ENCODE measurements at places on chromosomes 6 and 20. TPM values are rescaled to one million over a fixed set of nuclear protein-coding genes. Genes with fewer than 3 reads are reported as not detected.

The C6orf52 gene
- total RNA-seq: 8.2 TPM

DNA sequence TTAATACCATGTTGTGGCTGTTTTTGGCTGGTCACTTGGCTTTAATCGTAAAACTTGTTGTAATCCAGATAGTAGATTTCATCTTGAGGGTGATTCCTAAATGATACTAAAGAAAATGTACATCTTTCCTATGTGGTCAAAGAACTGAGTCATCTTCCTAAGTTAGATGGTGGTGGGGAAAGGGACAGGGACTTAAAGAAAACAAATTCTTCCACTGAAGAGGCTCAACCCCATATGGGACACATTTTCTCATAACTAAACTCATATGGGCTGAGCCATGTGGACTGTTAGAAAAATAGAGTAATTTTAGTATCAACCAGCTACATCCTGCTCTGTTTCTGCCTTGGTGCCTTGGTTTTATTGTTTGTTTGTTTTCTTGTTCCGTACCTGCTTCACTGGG is 155.8 kb downstream of the TSHZ2 start:
- H3K36me3 ChIP-seq: no peaks in the 10 kb centered on the region
- H3K4me3 ChIP-seq: no peak overlapping the region
- DNase-seq: no peak
- H3K4me1 ChIP-seq: no peaks in the 10 kb centered on the region

The TBXT gene
- total RNA-seq: not detected

DNA sequence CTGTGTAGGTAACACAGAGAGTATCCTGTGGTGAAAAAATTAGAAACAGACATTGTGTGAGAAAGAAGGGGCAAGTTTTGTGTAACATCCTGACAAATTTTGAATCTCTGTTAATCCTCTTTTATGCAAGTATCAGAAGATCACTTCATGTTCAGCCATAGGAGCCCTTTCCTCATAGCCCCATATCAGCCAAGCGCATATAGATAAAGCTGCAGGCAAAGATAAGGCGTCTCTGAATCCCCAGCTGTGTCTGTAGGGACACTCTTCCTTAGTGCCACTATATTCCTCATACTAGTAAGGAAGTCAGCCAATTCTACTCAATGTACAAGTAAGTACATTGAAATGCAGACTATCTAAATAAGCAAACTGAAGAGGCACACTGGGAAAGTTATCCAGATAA is 22.3 kb downstream of the HTR1E start:
- H3K4me3 ChIP-seq: no peak overlapping the region
- no peak for DNase-seq
- no peaks in the 10 kb centered on the region for H3K4me1 ChIP-seq
- no peaks in the 10 kb centered on the region for H3K36me3 ChIP-seq

GRCh38 chr20:43761386-43762340 is 34.9 kb upstream of the GTSF1L start:
- H3K36me3 ChIP-seq: no peaks in the 10 kb centered on the region
- H3K27ac ChIP-seq: peak overlapping the region; percentile 63
- peaks cover 21% of the 10 kb centered on the region for H3K27me3 ChIP-seq
- H3K4me3 ChIP-seq: peak overlapping the region; percentile 60
- peaks cover 28% of the 10 kb centered on the region for H3K4me1 ChIP-seq

The BYSL gene
- total RNA-seq: 55.5 TPM

DNA sequence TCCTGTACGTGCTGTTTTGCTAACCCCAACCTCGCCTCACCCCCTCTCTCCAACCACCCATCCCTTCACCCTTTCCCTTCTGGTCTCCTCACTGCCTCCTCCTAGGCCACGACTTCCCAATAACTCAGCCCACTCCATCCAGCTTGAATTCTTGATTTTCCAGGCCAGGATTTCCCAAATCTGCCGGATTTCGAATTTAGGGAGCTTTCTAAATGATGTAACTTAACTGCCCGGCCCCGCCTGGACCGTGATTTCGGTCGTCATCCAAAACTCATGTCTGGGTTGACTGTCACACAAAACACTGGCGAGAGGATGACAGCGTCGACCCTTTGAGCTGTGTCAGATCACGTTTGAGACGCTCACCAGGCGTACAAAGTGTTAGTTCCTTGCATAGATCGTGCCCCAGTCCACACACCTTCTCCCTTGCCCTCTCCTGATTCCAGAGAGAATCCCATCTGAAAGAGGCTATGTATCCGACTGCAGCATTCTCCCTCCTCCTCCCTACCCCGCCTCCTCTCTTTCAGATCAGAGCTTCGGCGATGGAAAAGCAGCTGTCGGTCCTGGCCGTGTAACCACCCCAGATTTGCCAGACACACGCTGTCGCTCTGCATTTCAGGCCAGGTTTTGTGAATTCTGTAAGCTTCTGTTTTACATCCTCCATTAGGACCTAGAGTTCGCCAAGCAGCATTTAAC is 168.2 kb downstream of the GPX5 start:
- H3K4me3 ChIP-seq: no peak overlapping the region
- H3K36me3 ChIP-seq: no peaks in the 10 kb centered on the region
- no peak overlapping the region for H3K27ac ChIP-seq
- DNase-seq: no peak

- H3K27me3 ChIP-seq: no peaks in the 10 kb centered on the region
- peaks cover 31% of the 10 kb centered on the region for H3K4me1 ChIP-seq
- H3K4me3 ChIP-seq: no peak overlapping the region
- DNase-seq: no peak
- H3K27ac ChIP-seq: no peak overlapping the region
Measured at GRCh38 chr6:8268606-8269005, 166.3 kb upstream of the EEF1E1 start.

- H3K4me3 ChIP-seq: no peak overlapping the region
- peaks cover 17% of the 10 kb centered on the region for H3K36me3 ChIP-seq
- DNase-seq: no peak
- H3K27me3 ChIP-seq: no peaks in the 10 kb centered on the region
- H3K27ac ChIP-seq: peak overlapping the region; percentile 74
Measured at GRCh38 chr20:35901678-35902544, 52.4 kb downstream of the SCAND1 start.

The CTSZ gene
- total RNA-seq: 22.7 TPM

GRCh38 chr6:140043762-140044378 is 669.4 kb upstream of the CITED2 start:
- no peaks in the 10 kb centered on the region for H3K36me3 ChIP-seq
- no peaks in the 10 kb centered on the region for H3K4me1 ChIP-seq
- no peak overlapping the region for H3K27ac ChIP-seq
- no peak overlapping the region for H3K4me3 ChIP-seq

The KCNQ5 gene
- total RNA-seq: 1.5 TPM

The MROH8 gene
- total RNA-seq: 7.6 TPM

DNA sequence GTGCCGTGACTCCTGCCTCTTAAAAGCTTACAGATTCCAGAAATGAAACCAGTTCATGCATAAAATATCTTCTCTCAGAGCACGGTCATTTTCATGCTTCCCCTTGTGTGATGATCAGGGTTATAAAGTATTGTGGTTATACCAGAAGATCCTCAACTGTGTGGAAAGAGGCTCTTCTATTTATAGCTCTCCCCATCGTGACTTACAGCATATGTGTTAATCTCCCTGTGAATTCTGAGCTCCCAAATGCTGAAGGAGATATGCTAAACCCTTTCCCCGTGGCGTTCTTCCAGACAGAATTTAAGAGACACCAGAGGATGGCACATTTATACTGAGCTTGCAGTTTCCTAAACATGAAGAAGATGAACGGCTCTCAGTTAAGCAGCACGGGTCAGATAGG is 158.8 kb downstream of the CDH26 start:
- H3K27me3 ChIP-seq: peaks cover 11% of the 10 kb centered on the region
- no peak for DNase-seq
- no peaks in the 10 kb centered on the region for H3K36me3 ChIP-seq

The TRAPPC3L gene
- total RNA-seq: not detected

GRCh38 chr20:36672991-36673390 is 27.0 kb upstream of the SLA2 start:
- no peak for DNase-seq
- peaks cover 8% of the 10 kb centered on the region for H3K4me1 ChIP-seq
- no peak overlapping the region for H3K27ac ChIP-seq
- peaks cover 9% of the 10 kb centered on the region for H3K36me3 ChIP-seq
- H3K4me3 ChIP-seq: no peak overlapping the region

DNA sequence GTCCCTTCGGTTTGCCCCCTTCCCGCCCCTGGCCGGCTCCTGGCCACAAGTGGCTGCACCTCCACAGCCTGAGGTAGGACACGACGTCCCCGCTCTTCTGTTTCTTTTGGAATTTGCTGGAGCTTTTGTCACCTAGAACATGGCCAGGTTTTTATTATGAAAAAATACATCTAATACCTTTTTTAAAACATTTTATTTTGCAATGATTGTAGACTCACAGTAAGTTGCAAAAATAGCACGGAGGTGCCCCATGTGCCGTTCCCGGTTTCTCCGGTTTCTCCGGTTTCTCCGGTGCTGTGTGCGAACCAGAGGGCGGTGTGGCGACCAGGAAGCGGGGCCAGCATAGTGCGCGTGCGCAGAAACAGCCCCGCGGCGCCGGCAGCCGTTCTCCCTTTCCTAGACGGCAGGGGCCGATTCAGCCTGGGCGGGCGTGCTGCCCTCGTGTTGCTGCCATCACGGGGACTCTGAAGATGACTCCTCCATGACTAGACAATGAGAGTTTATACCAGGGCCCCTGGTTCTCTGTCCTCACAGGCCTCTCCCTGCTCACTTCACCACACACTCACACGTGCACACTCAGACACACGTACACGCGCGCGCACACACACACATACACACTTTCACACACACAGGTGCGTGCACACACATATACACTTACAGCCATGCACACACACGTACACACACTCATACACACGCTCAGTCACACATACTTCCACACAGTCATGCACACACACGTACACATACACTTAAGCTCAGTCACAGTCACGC is 102.1 kb downstream of the TMEM242 start:
- no peaks in the 10 kb centered on the region for H3K36me3 ChIP-seq
- peak overlapping the region; percentile 69 for H3K4me3 ChIP-seq
- DNase-seq: peak; percentile 73
- no peak overlapping the region for H3K27ac ChIP-seq
- peaks cover 7% of the 10 kb centered on the region for H3K27me3 ChIP-seq

GRCh38 chr6:388202-388903 is 3.2 kb upstream of the IRF4 start:
- peaks cover 94% of the 10 kb centered on the region for H3K27me3 ChIP-seq
- no peaks in the 10 kb centered on the region for H3K36me3 ChIP-seq
- H3K27ac ChIP-seq: no peak overlapping the region
- no peak overlapping the region for H3K4me3 ChIP-seq
- DNase-seq: no peak

- no peak for DNase-seq
- no peak overlapping the region for H3K27ac ChIP-seq
- peaks cover 16% of the 10 kb centered on the region for H3K4me1 ChIP-seq
- H3K4me3 ChIP-seq: no peak overlapping the region
Measured at GRCh38 chr20:20664795-20665589, 47.5 kb downstream of the RALGAPA2 start.

DNA sequence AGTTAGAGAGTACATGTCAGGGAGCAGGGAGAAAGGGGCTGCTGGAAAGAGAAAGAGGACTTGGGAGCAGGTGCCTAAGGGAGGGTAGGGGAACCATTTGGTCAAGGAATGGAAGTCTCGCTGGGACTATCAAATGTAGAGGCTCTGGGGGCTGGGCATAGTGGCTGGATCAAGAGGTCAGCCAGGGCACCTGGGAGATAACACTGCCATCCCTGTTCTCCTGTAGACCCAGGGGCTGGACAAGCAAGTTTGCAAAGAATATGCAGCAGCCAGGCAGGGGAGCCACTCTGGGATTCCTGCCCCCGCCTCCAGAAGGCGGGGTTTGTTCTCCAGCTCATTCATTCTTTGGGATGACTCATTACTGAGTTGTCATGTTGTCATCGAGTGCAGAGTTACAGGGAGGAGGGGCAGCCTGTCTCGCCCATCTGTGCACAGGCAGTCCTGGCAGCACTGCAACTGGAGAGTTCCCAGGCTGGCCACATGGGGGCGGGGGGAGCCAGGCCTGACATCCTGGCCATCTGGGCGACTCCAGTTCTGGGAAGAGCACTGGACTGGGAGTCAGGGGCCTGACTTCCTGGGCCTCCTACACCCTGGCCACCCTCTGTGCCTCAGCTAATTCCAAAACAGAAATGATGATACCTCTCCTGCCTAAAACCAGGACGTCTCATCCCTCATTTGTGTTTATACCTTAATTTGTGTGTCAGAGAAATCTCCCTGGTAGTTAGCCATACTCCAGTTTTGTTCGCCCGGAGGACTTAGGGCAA is 28.2 kb upstream of the ZFAND3 start:
- peak overlapping the region; percentile 76 for H3K27ac ChIP-seq
- H3K27me3 ChIP-seq: no peaks in the 10 kb centered on the region
- H3K36me3 ChIP-seq: no peaks in the 10 kb centered on the region
- H3K4me3 ChIP-seq: peak overlapping the region; percentile 64
- H3K4me1 ChIP-seq: peaks cover 16% of the 10 kb centered on the region

GRCh38 chr6:36809941-36810803 is 29.1 kb downstream of the CPNE5 start:
- no peaks in the 10 kb centered on the region for H3K36me3 ChIP-seq
- no peak for DNase-seq
- H3K4me1 ChIP-seq: peaks cover 21% of the 10 kb centered on the region
- H3K27ac ChIP-seq: peak overlapping the region; percentile 19

The NINL gene
- 41.2 TPM for total RNA-seq

DNA sequence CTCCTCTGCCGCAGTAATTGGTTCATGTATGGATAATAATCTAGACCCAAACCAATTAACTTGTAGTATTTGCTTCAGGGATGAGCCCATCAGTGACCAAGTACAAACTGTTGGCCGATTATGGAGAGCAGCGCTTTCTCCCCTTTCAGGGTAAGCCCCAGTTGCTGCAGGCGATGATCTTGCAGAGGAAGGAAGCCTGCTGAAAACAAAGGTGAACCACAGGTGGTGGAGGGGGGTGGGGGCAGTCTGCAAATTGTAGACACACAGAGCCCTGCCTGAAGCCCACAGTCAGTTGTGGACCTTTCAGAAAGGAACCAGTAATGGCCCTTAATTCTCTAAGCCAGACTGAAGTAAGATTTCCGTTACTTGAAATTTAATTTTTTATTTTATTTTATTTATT is 167.9 kb upstream of the JARID2 start:
- H3K27me3 ChIP-seq: no peaks in the 10 kb centered on the region
- no peak overlapping the region for H3K27ac ChIP-seq
- no peak for DNase-seq
- H3K4me3 ChIP-seq: no peak overlapping the region
- no peaks in the 10 kb centered on the region for H3K36me3 ChIP-seq

DNA sequence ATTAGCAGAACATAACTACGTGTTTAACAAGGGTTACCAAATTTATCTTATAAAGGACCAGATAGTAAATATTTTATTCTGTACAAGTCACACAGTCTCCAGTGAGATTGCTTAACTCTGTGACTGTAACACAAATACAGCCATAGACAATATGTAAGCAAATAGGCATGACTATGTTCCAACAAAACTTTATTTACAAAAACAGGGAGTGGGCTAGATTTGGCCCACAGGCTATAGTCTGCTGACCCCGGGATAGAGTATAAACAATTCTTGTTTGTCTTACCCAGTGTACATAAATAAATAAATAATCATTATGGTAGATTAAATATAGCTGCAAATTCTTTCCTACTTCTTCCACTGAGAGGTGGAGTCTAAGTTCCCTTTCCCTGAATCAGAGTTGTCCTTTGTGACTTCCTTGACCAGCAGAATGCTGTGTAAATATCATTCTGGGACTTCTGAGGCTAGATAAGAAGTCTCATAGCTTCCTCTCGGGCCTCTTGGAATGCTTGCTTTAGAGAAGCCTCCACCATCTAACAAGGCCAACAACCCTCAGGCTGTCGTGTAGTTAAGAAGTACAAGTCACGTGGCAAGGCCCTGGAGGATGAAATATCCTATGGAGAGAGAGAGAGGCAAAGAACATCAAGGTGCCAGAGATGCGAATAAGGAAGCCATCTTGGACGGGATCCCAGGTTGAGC is 59.1 kb upstream of the TMEM244 start:
- H3K4me3 ChIP-seq: no peak overlapping the region
- H3K36me3 ChIP-seq: no peaks in the 10 kb centered on the region
- H3K27ac ChIP-seq: no peak overlapping the region
- H3K4me1 ChIP-seq: no peaks in the 10 kb centered on the region
- no peak for DNase-seq
- H3K27me3 ChIP-seq: no peaks in the 10 kb centered on the region
